HuH-7 (cell line): ENCODE measurements at places on chromosomes 1 and 21.

GRCh38 chr1:31699341-31699891, 4.4 kb downstream of the COL16A1 start:
- no peak for DNase-seq

- DNase-seq, result no peak
These were observed 8.2 kb downstream of the ACADM start for GRCh38 chr1:75732703-75733102.

- DNase-seq, result no peak
These were observed 182.3 kb downstream of the BARHL2 start for GRCh38 chr1:90534663-90535295.

DNA sequence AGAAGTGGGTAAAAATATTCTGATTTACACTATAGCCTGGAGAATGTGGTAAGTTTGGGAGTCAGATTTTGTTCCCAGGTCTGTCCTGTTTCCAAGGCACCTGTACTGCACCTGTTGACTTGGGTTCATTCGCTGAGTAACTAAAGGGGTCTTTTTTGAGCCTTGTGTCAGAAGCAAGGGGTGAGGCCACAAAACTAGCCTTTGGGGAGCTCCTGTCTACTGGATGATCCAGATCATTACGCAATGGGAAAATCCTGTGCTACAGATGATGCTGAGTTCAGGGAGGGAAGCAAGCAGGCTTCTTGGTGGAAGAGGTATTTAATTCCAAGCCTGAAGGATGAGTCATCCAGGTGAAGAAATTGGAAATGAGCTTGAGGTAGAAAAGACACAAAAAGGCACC, 424.0 kb downstream of the MATN1 start:
- DNase-seq, result no peak

DNA sequence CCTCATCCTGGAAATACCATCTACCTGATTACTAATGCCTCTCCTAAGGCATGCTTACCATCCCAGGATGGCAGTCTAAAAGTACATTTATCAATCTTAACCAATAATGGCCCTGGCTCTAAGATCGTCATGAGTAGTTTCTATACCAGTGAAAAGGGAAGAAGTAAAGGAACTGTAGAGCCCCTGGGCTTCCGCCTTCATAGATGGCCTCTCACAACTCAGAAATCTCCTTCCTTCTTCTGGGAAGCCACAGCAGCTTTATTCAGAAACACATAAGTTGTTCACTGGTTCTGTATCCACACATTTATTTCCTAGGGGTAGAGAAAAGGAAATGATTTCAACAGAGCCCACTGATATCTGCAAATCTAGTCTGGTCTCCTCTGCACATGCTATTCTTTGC, 41.0 kb upstream of the CD5L start:
- no peak for DNase-seq

DNA sequence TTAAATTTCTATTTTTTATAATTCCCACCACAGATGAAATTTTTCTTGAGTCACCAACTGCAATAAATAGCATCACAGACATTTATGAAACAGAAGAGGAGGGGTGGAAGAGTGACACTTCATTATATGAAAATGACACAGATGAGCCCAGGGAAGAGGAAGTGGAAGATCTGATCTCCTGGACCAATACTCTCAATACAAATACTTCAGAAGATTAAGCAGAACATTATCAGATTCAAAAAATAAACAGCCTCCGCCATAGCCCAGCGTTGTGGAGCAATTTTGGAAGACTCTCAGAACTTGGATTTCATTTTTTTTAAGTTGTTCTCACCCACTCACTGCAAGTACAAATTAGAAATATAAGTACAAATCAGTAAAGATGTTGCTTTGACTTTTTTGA, 63.6 kb downstream of the UBE2U start:
- DNase-seq, result no peak

DNA sequence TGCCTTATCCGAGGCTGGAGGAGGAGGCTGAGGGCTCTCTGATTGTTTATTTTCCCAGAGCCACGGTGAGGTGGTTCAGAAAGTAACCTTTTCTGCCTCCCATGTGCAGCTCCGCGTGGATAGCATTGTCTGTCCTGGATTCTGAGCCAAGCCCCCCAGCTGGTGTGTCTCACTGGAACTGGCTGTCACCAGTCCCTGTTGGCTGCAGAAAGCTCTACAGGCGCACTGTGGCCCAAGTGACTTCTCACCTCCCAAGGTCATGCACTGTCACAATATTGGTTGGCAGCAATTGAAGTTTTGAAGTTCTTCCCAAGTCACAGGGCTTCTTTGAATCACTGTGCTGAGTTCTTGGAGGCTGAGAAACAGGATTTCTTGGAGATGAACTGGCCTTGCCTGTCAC, 8.2 kb downstream of the BMP8A start:
- DNase-seq, result no peak

- no peak for DNase-seq
These were observed 19.0 kb upstream of the L1TD1 start for GRCh38 chr1:62175568-62176179.

DNA sequence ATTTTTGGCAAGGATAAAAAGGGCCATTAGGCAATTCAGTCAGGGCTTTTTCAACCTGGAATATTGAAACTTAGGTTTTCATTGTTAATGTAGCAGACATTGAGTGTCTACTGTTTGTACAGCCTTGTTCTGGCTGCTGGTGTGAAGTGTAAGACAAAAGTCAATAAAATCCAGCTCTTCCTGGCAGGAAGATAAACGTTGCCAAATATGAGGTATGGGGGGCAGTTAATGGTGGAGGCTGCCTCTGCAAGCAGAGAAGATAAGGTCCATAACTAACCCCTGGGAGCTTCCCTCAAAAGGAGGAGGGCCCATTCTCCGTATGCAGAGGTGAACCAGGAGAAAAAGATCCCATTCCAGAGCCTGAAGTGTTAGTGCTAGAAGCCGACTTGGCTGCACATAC, 19.5 kb upstream of the SHE start:
- DNase-seq, result no peak

GRCh38 chr1:183443011-183443410, 24.8 kb upstream of the NMNAT2 start:
- no peak for DNase-seq

DNA sequence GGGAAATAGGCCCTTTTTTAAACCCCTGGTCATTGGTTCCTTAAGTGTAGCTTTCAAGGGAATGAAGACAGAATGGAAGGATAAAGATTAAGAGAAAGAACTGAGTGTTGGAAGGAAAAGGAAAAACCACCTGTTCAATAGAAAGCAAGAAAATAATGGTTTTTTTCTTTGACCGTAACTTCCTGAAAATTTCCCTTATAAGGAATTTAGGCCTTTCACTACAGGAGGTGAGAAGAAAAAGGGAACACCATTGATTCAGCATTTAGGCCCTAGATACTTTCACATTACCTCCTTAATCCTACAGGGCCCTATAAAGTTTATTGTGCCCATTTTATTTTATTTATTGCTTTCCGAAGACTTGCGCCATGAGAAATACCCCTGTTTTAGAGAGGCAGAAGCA, 18.9 kb downstream of the KPNA6 start:
- DNase-seq, result no peak

- DNase-seq, result no peak
These were observed 18.0 kb upstream of the PIK3CD start for GRCh38 chr1:9633493-9633892.

GRCh38 chr1:79852004-79852403, 845.5 kb upstream of the ADGRL4 start:
- no peak for DNase-seq

- peak; percentile 80 for DNase-seq
These were observed 67.4 kb downstream of the ARHGEF10L start for GRCh38 chr1:17606826-17607440.

DNA sequence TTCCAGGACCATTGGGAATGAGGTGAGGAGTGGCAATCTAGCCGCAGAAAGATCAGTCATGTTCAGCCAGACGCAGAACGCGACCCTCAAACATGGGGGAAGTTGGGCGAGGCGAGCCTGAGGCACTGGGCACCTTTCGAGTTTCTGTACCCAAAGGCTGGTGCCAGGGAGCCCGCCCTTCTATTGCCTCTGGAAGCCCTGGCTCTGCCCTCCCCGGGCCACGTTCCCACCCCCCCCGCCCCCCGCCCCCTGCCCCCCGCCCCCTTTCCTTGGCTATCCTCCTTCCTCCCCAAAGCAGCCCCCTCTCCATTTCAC, 2.2 kb upstream of the ZBTB7B start:
- peak; percentile 54 for DNase-seq

GRCh38 chr1:194068446-194069167, 882.2 kb upstream of the B3GALT2 start:
- no peak for DNase-seq

- DNase-seq, result peak; percentile 8
These were observed 48.9 kb upstream of the MROH9 start for GRCh38 chr1:170886460-170886859.

- DNase-seq, result peak; percentile 60
These were observed 658 bp upstream of the COL16A1 start for GRCh38 chr1:31704271-31705079.

- DNase-seq, result no peak
These were observed 33.3 kb upstream of the BECN2 start for GRCh38 chr1:241924080-241924808.

- DNase-seq, result no peak
These were observed 86.1 kb upstream of the ACTRT2 start for GRCh38 chr1:2935184-2935583.

- DNase-seq, result no peak
These were observed 85.8 kb upstream of the CAMK1G start for GRCh38 chr1:209497729-209498128.

GRCh38 chr21:45574081-45574501, 31.9 kb upstream of the SLC19A1 start:
- DNase-seq, result no peak

GRCh38 chr1:111436726-111437125, 9.2 kb upstream of the OVGP1 start:
- no peak for DNase-seq

DNA sequence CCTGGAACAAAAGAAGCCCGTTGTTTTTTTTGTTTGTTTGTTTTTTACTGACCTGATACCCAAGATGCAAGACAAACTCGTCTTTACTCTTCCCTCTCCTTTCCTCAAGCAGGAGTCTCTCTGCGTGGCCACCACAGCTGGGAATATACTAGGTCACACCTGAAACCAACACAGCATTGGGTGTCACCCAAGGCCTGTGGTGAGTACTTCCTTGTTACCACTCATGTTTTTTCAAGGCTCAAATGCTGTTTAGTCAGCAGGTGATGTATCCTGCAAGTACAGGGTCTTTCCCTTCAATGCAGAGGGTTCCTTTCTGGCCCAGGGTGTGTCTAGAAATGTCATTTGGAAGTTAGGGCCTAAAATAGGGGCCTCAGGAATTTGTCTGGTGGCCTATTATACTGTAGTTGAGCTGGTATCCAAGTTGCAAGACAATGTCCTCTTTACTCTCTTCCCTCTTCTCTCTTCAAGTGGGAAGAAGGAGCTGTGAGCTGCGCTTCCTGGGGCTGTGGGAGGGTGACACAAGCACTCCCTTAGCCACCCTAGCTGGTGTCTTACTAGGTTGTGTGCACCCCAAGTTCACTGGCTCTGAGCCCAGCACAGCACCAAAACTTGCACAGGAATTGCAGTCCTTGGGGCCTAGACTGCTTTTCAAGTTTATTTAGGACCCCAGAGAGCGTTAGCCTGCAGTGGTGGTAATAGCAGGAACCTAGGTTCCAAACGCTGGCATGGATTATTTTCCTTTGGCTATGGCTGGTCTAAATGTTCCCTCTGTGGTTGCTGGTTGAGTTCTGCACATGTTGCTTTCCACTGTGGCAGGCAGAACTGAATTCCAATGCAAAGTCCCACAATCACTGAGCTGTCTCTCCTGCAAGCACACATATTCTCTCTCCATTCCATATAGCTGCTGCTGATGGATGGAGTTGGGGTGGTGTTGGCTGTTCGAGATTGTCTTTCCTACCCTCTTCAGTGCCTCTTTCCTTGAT, 91.4 kb upstream of the LYPLAL1 start:
- no peak for DNase-seq
